ENCODE measurements at places on chromosomes 5 and 9.

DNA sequence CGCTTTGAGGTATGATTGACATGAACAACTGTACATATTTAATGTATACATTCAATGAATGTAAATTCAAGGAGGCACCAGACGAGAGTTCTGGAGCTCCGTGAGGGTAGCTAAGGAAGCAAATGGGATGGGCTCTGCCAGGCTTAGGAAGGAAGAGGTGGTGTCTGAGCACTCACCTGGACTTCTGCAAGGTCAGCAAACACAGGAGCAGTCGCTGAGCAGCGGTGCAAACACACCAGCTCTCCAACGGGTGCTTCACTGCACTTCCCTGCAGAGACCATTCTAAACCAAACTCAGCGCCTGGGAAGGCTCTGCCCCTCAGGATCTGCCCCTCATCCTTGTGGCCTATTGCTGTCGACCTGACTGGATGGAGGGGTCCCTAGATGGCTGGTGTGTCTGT is 101.5 kb downstream of the COL23A1 start:
- DNase-seq, result no peak

DNA sequence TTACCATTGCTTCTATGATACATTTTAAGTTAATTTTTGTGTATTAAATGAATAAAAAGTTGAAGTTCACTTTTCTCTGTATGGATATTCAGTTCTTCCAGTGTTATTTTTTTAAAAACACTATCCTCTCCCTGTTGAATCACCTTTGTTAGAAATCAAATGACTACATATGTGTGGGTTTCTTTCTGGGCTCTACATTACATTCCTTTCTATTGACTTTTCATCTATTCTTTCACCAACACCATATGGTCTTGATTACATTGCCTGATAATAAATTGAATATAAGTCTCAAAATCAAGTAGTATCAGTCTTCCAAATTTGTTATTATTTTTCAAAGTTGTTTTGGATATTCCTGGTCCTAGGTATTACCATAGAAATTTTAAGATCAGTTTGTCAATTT is 7.3 kb upstream of the RASEF start:
- DNase-seq, result no peak

- DNase-seq, result no peak
Measured at GRCh38 chr9:137302449-137303150, 529 bp upstream of the NRARP start.

DNA sequence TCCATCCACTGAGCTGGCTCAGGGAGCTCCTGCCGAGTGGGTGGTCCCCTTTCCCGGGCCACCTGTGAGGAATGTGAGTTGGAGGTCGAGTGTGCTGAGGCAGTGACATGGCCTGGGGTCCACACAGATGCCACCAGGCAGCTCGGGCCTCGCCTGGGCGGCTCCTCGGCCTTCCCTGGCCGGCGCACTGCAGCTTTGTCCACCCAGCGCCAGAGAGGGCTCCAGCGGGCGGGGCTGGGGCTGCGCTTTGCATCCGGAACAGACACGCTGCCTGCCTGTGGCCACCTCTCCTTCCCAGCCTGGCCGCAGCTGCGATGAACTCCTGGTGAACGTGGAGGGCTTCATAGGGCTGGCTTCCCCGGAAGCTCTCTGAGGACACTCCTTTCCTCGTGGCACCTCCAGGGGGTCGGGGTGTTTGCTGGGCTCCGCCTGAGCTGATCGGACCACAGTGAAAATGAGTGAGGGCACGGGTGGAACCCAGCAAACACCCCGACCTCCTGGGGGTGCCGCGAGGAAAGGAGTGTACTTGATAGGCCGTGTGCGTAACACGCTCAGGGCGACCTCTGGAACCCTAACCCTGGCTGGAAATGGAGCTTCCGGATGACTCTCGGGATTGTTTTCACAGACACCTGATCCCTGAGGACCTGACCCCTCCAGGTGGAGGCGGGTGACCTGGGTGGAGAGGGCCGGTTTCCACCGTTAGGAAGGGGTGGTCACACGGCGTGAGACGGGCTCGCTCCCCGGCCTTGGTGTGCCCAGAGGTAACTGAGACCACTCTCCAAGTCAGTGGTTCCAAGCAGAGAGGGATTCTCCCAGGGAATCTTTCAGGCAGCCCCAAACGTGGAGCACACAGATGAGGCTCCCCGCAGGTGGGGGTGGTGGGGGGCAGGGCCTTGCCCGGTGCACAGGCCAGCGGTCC is 31.8 kb upstream of the RXRA start:
- no peak for DNase-seq

DNA sequence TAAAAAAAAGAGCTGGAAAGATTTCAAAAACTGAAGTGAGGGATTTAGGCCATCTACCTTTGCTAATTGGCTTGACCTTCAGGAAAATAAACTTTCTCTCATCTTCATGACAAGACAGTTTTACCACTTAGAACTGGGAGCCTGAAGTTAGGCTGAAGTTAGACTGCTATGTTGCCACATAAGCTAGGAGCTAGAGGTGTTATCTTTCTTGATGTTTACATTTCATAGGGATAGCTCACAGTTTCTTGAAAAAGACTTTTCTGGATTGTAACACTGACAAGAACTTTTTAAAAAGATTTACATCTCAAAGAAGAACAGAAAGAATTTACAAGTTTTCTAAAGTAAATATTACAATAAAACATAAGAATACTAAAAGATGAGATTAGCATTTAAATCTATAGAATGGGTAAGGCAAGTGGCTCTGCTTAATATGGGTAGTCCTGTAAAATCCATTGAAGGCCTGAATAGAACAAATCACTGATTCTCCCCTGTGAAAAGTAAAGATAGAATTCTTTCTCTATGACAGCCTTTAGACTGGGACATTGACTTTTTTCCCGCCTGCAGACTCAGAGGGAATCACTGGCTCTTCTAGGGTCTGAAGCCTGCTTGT is 1665.4 kb upstream of the CDH9 start:
- DNase-seq, result no peak

- no peak for DNase-seq
Measured at GRCh38 chr9:7180247-7180646, 422.5 kb downstream of the KDM4C start.

GRCh38 chr5:160449458-160449857 is 27.8 kb downstream of the PTTG1 start:
- no peak for DNase-seq

- no peak for DNase-seq
Measured at GRCh38 chr5:126516133-126516532, 78.9 kb downstream of the ALDH7A1 start.

- DNase-seq, result no peak
Measured at GRCh38 chr9:132169672-132170392, 8.0 kb downstream of the NTNG2 start.

DNA sequence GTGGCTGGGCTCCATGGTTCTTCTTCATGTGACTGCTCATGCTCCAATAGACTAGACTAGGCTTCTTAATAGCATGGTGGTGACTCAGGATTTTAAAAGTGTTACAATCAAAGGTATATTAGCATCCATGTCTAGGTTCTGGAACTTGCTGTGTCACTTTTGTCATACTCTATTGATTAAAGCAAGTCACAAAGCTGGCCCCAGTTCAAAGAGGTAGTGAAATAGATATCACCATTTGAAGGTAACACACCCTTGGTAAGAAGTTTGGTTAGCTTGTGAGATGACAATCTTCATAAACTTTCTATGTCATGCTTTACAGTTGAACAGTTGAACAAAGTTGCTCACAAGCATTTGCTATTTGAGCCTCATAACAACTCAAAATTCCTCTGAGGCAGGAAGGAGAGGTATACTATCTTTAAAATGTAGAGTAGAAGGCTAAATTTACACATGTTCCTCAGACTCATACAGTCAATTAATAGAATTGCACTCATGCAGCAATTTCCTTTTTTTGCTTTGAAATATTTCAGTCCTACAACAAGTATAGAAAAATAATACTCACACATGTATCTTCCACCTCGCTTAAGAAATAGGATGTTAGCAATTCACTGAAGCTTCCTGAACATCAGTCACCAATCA is 56.8 kb upstream of the TMEM252 start:
- DNase-seq, result no peak

DNA sequence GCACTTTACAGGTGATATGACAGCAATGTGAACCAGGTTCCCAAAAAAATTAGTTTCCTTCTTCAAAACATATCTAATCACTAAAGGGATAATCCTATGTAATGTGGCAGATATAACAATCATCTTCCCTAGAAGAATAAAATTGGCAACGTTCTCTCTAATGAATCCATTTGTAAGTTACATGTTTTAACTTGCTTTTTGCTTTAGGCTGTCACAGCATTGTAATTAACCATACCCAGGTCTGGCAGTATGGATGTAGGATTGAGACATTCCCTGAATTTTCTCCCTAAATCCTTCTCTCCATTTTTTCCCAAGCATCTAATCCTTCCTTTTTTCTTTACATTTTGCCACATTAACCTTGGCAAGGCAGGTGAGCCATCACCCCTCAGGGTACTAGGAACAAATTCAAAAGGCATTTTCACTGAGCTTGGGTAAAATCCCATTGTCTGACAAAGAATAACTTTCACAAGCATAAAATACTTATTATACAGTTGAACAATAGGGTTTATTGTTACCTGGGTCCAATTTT is 548.3 kb downstream of the SEMA5A start:
- no peak for DNase-seq

GRCh38 chr9:13163287-13163686 is 116.2 kb downstream of the MPDZ start:
- no peak for DNase-seq
